ENCODE measurements at places on chromosomes 2 and 18.

GRCh38 chr18:48973731-48974130, 23.0 kb upstream of the SMAD7 start:
- DNase-seq, result no peak

DNA sequence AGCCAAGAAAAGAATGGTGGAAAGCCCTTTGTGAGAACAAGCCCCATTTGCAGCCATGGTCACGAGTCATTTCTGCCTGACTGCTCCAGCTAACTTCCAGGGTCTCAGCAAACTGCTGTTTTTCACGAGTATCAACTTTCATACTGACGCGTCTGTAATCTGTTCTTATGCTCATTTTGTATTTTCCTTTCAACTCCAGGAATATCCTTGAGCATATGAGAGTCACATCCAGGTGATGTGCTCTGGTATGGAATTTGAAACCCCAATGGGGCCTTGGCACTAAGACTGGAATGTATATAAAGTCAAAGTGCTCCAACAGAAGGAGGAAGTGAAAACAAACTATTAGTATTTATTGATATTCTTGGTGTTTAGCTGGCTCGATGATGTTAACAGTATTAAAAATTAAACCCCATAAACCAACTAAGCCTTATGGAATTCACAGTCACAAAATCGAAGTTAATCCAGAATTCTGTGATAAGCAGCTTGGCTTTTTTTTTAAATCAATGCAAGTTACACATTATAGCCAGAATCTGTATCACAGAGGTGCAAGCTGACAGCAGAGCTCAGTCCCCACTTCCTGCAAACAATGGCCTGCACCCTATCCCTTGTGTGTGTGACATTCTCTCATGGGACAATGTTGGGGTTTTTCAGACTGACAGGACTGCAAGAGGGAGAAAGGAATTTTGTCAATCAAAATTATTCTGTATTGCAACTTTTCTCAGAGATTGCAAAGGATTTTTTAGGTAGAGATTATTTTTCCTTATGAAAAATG, 26.1 kb downstream of the SLC14A1 start:
- DNase-seq, result no peak

GRCh38 chr2:68098291-68098797, 35.5 kb upstream of the C1D start:
- no peak for DNase-seq

DNA sequence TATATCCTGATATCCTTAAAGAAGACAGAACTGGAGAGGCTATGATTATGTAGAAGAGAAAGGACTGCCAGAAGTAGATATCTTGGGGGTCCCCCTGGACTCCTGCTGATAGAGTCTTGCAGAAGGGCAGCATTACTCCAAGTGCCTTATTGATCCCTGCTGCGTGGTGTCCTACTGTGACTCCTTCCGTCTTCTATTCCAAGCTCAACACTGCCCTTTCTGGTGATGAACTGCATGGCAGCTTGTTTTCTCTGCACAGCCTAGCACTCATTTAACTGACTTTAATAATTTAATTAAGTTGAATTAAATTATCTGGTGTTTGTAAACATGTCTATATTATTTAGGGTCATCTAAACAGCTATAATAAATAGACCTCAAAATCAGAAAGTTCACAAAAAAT, 194.1 kb upstream of the DSEL start:
- DNase-seq, result no peak

GRCh38 chr2:85181134-85181631, 48.0 kb downstream of the TCF7L1 start:
- DNase-seq, result no peak

DNA sequence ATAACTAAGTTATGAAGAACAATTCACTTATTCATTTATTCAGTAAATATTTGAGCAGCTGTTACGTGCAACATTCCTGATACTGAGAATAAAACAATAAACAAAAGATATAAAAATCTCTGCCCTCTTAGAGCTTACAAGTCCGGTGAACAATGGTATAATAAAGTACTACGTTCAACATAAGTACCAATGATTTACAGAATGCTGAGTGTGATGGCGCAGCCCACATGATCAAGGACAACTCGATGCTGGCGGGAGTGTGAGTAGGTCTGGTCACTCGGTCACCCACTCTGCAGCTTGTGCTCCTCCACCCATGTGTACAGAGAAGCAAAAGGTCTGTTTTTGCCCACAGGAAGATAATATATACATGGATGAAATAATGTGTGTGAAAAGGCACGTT, 254.3 kb downstream of the BCL11A start:
- no peak for DNase-seq

Measured in activated CD4-positive, alpha-beta T cell treated with anti-CD3 and anti-CD28 coated beads for 24 hours (primary cell).